Esophagus squamous epithelium (tissue), 5 donors: ENCODE measurements at places on chromosomes 7 and 10.

GRCh38 chr7:94431619-94432280 is 37.1 kb downstream of the COL1A2 start:
- DNase-seq = no peak

- DNase-seq = no peak
Observed at GRCh38 chr10:26291721-26292480, 75.3 kb downstream of the GAD2 start.

GRCh38 chr10:104582602-104582951 is 58.5 kb upstream of the SORCS3 start:
- no peak for DNase-seq

DNA sequence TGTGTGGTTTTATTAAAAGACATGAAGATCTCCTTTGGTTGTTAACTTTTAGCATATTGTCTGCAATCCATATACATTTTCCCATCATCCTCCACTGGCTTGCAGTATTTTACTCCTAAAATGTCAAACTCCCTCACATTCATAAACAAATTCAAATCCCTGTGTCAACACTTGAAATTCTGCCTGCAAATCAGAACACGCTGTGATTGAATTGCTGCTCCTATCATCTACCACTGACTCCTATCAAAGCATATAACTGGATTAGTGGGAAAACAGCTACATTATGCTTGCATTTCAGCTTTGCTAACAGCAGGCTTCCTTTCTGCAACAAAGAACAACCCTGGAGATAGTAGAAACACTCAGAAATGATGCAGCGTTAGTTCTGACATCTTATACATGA is 281.8 kb upstream of the HGF start:
- DNase-seq = no peak

GRCh38 chr10:82089327-82089726 is 214.3 kb downstream of the NRG3 start:
- DNase-seq = no peak

- DNase-seq = no peak
Observed at GRCh38 chr10:26909753-26910152, 49.0 kb upstream of the ABI1 start.

- no peak for DNase-seq
Observed at GRCh38 chr7:133139350-133139749, 57.5 kb upstream of the CHCHD3 start.
